Stimulated activated CD8-positive, alpha-beta memory T cell treated with anti-CD3 and anti-CD28 coated beads, Interleukin-2, amount 100 ng/mL, for 1 hour (primary cell): ENCODE measurements at places on chromosomes 13 and 19.

DNA sequence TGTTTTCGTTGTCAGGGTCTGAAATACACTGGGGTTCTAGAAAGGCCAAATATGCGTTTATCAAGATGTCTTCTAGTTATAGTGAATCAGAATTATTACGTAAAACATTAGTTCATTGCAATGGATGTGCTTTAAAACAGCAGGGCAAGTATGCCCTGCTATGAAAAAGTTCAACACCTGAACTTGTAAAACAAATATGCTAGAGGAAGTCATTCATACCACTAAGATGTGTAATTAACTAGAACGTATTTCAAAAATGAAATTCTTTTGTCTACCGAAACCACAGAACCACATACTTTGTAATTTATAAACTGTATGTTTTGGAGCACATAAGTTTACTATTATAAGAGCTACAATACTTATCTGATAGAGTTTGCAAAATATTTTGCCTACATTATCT is 266.2 kb downstream of the KCTD12 start:
- DNase-seq = no peak

DNA sequence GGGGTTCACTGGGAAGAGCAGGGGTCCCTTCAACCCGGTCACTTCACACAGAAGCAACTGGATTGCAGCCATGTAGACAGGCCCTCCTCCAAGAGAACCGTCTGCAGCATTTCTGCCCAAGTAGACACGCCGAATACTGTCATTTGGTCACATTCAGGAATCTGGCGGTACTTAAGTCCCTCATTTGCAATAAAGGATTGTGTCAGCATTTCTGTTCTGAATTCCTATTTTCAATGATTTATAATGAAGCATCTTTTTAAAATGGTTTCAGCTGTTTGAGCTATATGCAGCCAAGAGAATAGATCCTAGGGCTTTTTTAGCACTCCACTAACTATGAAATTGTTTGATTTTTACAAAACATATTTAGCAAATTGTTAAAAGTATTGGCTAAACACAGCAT is 143.5 kb upstream of the SOX1 start:
- no peak for DNase-seq

- no peak for DNase-seq
Measured at GRCh38 chr19:49851456-49852259, 699 bp downstream of the PTOV1 start.

- no peak for DNase-seq
Measured at GRCh38 chr13:40974460-40975407, 44.4 kb downstream of the ELF1 start.

- no peak for DNase-seq
Measured at GRCh38 chr19:6708346-6708745, 12.1 kb downstream of the C3 start.

GRCh38 chr13:97328222-97328790 is 105.7 kb upstream of the RAP2A start:
- no peak for DNase-seq

DNA sequence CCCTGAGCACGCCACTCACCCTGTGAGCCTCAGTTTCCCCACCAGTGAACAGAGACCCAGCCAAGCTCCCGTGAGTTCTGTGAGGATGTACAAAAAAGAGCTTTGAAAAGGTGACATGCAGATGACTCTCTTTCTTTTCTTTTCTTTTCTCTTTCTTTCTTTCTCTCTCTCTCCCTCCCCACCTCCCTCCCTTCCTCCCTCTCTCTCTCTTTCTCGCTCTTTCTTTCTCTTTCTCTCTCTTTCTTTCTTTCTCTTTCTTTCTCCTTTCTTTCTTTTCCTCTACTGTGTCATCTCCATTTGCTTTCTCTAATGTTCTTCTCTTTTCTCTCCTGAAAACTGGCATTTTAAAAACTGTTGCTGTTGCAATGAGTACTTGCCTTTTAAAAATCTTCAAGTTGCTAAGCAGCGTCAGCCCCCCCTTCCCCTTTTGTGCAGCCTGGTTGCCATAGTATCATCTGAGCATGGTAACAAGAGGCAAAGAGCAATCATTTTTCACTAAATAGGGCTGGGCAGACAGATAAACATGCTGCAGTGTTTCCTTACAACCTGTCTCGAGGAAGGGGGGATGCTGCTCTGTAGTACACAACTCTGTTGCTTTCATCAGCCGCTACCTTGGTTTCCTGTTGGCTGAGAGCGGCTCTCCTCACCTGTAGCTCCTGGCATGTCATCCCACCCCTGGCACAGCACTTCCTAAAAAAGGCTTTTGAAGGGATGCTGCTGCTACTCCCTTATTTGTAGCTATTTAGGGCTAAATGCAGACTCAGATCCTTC is 108.7 kb upstream of the MBNL2 start:
- DNase-seq = no peak

GRCh38 chr13:21883713-21884112 is 212.8 kb downstream of the FGF9 start:
- DNase-seq = no peak

DNA sequence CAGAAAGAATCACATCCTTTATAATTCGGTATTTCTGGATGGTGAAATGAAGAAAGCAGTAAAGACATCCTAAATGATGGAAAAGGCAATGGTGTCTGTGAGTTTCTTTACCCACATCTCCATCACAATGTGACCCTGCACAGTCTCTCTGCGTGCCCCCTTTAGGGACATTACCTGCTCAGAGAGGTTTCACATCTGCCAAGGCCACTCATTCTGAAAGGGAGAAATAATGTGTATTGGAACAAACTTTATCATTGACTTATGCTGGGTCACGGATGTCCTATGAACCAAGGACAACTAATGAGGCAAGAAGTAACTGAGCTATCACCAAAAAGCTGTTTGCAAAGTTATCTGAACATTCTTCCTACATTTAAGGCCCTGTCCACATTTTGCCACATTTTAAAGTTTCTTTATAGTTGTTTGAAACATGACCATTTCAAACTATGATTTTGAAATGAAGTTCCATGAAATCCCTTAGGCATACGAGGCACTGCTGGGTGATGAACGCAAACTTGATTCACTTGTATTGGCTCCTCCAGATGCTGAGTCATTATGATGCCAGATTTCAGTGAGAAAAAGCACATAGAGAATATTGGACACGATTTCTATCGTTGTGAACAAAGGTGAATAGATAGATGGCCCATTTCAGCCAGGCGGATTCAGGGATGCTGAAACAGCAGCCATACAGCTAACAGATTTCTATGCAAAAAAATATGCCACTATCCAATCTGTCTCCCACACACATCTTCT is 63.5 kb upstream of the HMGB1 start:
- no peak for DNase-seq

- no peak for DNase-seq
Measured at GRCh38 chr19:8355631-8356402, 8.1 kb upstream of the ANGPTL4 start.

DNA sequence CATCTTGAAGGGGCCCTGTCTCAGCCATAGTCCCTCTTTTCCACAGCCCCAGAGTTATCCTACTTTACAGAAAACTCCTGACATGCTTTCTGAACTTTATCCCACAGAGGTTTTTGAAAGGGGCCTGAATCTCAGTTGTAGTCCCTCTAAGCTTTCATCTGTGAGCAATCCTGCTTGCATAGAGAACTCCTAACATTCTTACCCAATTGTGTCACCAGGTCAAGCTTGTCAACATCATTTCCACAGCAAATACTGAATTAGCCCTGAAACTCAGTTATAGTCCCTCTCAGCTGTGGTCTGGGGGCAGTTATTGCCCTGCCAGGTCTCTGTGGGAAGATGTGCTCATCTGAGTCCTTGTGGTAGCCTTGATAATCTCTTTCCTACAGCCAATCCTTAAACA is 2190.3 kb upstream of the PCDH20 start:
- DNase-seq = no peak

GRCh38 chr19:19480688-19481087 is 34.7 kb downstream of the TSSK6 start:
- DNase-seq = no peak

- DNase-seq = no peak
Measured at GRCh38 chr19:1933244-1933643, 7.7 kb upstream of the CSNK1G2 start.

DNA sequence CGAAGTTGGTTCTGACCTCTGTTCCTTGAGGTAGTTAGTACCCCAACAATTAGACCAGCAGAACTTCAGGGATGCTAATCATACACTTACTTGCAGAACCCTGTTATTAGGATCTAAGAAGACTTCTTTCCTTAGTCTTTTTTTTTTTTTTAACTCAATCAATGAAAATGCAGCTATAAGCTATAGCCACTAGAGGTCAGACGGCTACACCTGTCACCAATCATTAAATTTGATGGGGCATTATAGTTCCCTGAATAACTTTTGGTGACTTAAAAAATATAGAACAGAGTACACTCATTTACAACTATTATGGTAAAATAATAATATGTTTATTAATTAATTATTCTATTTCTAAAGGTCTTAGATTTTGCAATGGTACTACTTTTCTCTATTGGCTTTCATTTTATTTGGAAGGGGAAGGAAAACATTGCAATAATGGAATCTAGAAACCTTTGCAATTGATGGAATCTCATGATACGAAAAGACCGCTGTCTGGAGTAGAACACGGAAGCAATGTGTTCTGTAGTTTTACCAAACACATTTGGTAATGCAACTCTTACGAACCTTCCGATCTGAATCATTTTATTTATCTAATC is 483.2 kb downstream of the DIAPH3 start:
- no peak for DNase-seq
